A549 (cell line): ENCODE measurements at places on chromosomes 6 and 20.

- DNase-seq: no peak
Observed at GRCh38 chr6:9087470-9087869, 652.1 kb upstream of the SLC35B3 start.

DNA sequence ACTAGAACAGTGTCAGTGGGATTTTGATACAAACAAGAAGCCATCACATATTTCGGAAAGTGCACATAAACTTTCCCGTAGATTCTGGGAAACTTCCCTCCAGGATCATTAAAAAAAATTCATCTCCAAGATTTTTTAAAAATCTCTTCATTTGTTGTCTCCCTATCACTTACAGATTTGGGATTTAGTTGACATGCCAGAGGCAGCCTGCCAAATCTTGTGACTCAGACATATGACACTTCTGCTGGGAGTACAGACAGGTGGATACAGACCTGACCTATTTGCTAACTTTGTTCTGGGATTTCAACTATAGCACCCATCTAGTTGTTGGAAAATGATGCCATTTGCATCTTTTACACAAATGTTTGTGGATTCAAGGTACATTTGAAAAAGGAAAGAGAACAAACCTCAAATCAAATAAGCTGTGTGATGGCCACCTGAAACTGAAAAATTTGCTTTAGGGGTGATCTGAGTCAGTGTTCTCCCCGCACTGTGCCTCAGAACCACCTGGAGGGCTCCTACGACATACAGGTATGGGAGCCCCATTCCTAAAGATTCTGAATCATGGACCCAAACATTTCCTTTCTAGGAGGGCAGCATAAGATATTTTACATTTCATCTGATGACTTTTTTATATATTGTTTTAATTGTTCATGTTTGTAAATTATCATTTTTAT is 21.9 kb upstream of the CD2AP start:
- DNase-seq: no peak

DNA sequence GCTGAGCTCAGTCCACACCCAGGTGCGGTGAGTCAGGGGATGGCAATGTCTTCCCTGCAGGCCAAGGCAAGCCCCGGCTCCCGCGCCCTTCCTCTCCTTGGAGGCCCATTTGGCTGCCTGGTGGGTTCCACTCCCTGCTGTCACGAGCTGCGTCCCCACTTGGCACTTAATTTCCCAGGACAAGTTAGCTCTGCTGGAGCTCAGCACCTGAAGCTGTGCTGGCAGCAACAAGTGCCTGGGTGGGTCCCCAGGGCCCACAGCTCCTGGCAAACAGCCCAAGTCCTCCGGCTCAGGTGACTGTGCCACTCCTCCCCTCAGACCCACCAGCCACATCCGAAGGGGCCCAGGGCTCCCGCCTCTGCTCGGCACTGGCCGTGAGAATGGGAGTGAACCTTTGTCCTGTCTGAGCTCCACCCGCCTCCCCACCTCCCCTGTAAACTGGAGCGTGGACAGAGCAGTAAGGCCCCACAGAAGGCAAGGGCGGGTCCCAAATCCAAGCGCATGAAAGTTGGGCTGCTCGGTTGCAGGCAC is 16.9 kb downstream of the LAMA5 start:
- DNase-seq: peak; percentile 93

DNA sequence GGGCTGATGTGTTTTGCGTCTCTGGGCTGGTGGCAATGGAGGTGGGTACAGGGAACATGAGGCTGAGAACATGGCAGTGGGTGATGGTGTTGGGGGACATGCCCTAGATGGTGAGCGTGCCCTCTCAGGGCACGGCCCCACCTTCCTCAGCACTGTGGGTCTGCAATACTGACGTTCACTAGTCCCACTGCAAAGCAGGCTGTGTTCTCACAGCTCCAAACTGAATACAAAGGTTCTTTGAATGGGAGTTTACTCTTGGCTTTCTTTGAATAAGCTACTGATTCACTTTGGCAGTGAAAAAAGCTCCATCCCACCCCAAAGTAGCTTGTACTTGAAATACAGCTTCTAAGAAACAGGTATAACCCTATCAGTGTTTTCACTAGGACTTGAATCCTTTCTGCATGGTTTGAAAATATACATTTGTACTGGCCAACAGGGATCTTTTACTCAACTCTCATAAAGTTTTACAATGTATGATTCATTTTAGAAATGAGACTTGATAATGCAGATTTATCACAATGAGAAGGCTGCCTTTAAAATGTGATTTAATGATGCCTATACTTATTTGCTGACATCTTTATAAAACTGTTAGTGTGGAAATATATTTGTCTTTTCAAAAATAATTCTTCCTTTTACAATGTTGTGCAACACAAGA is 400.7 kb downstream of the ZFAND3 start:
- no peak for DNase-seq

DNA sequence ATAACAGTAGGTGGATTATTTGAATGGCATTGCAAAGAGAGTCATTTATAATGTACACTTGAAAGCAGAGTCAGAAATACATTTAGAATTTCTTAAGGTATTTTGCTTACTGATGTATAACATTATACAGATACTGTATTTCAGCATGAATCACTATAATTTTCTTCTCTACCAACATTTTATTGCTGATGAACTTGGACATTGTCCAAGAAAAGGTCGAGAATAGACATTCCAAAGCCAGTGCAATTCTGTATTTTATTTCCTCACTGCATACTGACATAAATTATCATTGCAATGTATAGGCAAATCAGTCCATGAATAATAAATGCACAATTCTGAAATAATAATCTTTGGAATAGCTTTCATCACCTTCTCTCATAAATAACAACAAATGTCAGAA is 1420.0 kb upstream of the EYS start:
- no peak for DNase-seq

GRCh38 chr20:58705208-58705926 is 12.8 kb downstream of the NPEPL1 start:
- no peak for DNase-seq

GRCh38 chr20:60693496-60694133 is 558.4 kb upstream of the CDH4 start:
- no peak for DNase-seq

GRCh38 chr6:154538640-154539191 is 28.2 kb upstream of the CNKSR3 start:
- no peak for DNase-seq

- DNase-seq: no peak
Observed at GRCh38 chr6:106844930-106845329, 129.6 kb downstream of the CD24 start.

DNA sequence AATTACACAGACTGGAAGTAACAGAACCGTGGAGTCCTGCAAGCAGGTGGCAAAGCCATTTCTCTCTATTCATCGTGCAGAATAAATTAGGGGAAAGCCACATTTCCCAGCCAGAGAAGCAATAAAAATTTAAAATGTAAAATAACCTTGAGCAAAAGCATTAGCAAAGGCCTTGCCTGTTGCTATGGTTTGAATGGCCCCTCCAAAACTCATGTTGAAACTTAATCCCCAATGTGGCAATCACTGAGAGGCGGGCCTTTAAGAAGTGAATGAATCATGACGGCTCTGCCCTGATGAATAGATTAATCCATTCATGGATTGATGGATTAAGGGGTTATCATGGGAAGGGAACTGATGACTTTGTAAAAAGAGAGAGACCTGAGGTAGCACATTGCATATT is 679.0 kb downstream of the PTPRT start:
- DNase-seq: no peak

DNA sequence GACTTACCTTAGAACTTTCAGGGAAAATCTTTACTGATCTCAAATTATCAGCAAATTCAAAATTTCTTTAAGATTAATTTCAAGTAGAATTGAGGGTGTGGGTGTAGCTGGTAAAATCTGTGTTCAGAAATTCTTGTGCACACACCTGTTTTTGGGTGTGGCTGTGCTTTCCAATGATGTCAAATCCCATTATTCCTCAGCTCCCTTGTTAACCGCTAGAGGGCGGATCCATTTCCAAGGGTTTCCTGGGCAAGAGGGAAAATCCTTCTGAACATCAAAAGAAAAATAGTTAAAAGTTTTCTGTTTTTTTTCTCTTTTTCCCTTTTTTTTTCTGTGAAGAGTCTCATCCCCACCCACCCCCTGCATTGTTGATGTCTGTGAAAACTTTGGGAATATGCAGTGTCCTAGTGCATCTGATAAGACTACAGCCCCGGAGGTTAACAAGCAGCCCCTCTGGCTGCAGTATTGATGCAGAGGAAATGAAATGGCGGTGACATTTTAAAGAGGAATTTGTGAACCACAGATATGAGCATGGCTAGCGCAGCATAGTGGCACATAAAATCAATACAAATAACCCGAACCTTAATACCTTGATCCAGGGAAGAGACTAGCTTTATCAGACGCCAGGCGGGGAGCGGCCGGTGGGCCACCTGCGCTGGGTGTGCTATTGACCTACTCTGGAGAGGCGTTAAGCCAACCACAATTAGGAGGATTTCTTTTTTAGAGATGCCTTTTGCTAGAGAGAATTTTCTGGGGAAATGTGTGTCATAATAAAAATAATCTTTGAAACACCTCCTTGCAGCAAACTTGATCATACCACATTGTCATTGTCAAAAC is 130.9 kb downstream of the FOXA2 start:
- DNase-seq: peak; percentile 70

DNA sequence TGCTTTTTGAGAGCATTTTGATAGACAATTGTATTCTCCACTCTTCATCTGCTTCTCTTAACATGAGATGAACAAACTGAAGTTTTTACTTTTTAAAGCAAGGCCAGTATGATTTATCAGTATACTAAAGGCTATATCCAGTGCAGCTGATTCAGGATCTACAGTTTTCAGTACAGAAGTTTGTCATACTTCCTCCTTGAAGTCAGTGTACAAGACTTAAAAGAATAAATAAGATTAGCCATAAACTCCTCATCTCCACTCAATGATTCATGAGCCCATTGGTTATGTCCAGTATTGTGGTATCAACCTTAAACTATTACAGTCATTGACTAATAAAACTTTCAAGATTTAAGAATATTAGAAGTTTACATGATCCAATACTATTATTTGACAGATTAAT is 374.8 kb upstream of the EPHA7 start:
- DNase-seq: no peak

DNA sequence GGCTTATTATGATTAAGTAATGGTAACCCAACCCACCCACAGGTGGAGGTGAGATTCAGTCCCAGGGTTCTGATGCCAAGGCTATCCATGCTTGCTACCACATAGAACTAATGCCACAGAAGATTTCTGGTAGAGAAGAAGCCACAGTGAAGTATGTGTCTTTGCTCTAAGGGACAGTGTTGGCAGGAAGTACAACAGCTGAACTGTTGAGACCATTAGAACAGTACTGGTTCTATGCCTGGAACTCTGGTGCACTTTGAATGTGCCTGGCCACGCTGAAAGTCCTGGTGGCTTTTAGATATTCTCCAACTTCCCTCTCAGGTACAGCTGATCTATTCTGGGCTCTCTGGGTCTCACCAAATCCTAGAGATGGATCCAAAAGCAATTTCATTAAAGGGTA is 7.8 kb downstream of the STX7 start:
- DNase-seq: no peak

- no peak for DNase-seq
Observed at GRCh38 chr6:125267806-125268523, 33.8 kb downstream of the HDDC2 start.

GRCh38 chr6:136087986-136088385 is 162.1 kb downstream of the MTFR2 start:
- DNase-seq: no peak

- peak; percentile 41 for DNase-seq
Observed at GRCh38 chr20:4951299-4951698, 50.0 kb downstream of the SLC23A2 start.

DNA sequence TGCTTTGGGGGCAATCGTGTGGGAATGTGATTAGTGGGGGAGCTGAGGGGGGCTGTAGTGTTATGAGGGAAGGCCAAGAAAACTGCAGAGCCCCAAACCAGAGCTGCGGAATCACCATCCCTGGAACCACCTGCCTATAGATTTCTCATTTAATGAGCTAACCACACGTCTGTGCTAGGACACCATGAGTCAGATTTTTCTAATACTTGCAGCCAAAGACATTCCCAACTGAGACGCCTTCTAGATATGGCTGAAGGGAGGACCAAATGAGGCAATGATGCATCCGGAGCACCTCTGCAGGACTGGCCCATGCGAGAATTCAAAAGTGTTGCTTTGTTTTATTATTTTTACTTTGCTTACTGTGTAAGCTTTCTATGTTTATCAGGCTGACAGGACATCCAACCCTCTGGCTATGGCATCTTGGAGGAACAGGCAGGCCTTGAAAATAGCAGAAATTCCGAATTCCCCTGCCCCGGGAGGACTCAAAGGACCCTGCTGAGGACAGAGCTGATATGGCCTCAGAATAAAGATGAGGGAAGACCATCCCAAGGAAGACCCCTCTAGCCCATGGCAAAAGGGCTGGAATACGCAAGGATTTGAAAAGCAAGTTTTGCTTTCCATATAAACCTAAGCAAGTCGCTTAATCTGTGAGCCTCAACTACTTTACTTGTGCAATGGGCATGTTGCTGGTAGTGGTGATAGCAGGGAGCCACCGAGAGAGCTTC is 3.1 kb upstream of the PTGIS start:
- DNase-seq: no peak

DNA sequence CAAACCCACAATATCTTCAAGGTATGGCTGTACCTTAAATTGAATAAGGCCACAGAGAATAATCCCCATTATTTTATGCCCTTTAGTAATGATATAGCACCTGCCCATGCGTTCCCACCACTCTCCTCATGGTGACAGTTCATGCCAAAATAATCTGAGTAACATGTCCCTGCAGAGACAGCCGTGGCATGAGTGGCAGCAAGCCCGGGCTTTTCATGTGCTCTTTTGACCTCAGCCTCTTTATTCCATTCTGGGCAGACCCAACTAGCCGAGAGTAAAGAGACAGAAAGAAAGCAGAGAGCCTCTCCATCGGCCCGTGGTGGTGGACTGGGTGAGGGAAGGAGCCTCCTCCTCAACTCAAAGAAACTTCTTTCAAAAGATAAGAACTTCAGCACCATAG is 19.9 kb upstream of the POPDC3 start:
- DNase-seq: no peak

- no peak for DNase-seq
Observed at GRCh38 chr20:62929051-62929538, 2.8 kb upstream of the DIDO1 start.

DNA sequence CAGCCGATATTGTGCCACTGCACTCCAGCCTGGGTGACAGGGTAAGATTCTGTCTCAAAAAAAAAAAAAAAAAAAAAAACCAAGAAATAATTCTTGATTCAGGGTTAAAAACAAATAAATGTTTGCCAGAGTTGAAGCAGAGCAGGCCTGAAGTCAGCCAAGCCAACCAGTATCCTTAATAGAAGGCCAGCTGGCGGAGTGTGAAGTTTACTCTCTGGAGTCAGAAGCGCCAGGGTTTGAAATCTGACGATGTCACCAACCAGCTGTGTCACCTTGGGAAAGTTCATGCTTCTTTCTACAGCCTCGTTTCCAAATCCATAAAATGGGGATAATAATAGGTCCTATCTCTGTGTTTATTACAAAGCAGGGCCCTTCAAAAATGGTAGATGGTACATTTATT is 73.0 kb upstream of the ENPP5 start:
- DNase-seq: no peak
